ENCODE measurements at places on chromosomes 4 and X.
A peak's percentile ranks its signal among the peaks of the same experiment; 100 is the strongest.

GRCh38 chrX:55867181-55867651 lies 149.7 kb downstream of the RRAGB start:
- DNase-seq = no peak

GRCh38 chrX:37684973-37685372 lies 618 bp upstream of the XK start:
- DNase-seq = no peak

GRCh38 chr4:15006416-15007024 lies 4.2 kb downstream of the CPEB2 start:
- DNase-seq = no peak

GRCh38 chrX:120647127-120647526 lies 17.3 kb upstream of the C1GALT1C1 start:
- no peak for DNase-seq

- no peak for DNase-seq
These were observed 3.0 kb downstream of the BMP15 start for GRCh38 chrX:50913520-50913919.

- no peak for DNase-seq
These were observed 103.2 kb downstream of the ARHGAP6 start for GRCh38 chrX:11562570-11562969.

- DNase-seq = no peak
These were observed 28.6 kb upstream of the ARHGAP24 start for GRCh38 chr4:85446141-85446861.

GRCh38 chr4:82787342-82787741 lies 11.3 kb downstream of the SCD5 start:
- no peak for DNase-seq

DNA sequence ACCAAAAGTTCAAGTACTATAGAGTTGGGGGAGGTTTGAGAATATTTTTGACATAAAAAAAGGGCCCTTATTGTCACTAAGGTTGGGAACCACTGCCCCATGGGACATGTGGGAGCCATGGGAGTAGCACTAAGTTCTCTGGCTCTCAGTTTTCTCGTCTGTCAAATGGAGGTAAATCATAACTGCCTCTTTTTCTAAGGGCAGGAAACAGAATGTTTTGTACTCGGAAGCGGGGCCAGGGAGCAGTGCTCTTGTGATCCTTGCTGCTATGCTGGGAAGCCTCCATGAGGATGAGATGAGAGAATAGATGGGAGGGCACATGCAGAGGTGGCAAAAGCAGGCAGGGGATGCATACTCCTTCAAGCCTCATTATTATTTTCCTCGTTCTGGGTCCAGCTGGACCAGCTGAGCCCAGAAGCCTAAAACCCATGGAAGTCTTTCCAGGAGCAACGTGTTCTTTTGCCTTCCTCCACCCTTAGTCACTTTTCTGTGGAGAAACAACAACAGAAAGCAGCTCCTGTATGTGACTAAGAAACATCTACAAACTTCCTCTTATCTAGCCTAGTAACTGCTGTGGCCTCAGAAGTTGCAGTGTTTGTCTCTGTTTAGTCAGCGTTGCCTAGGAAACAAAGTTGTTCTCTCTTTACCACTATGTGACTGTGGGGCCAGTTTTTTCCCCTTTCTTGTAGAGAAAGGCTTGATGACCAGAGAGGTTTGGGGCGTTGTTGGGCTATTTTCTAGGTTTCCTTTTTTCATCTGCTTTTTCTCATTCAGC lies 64.8 kb downstream of the TSC22D3 start:
- DNase-seq = peak; percentile 68

DNA sequence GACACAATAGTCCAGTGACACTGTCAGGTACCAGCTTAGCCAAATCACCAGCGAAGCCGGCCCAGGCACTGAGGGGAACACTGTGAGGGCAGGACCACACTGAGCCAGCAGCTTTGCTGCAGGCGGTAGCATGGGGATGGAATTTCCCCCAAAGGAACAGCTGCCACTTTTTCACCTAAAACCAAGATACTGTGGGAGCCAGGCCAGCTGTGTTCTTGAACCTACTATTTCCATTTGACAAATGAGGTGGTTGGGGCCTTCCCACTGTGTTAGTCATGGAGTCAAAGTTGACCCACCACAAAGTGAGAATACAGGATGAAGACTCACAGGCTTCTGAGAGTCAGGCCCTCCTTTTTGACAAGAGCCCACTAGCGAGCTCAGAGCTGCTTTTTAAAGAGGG lies 70.7 kb upstream of the SH3RF1 start:
- no peak for DNase-seq

DNA sequence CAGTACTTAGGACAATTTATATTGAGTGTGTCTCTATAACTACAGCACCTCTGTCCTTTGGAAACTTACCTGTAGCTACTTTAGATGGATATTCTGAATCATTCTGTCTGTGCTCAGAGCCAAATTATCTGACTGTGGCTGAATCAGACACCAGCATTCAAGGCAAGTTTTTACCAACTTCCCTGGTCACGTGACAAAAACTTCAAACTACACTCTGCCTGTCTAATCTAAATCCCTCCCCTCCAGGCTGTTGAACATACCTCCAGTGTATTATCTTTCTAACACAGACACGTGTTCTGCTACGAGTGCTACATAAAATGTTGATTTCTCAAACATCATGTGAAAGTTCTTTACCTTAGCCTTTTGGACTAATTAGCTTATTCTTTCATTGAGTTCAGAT lies 641.2 kb upstream of the CPEB2 start:
- DNase-seq = no peak

- no peak for DNase-seq
These were observed 18.0 kb downstream of the C4orf33 start for GRCh38 chr4:129113919-129114318.

DNA sequence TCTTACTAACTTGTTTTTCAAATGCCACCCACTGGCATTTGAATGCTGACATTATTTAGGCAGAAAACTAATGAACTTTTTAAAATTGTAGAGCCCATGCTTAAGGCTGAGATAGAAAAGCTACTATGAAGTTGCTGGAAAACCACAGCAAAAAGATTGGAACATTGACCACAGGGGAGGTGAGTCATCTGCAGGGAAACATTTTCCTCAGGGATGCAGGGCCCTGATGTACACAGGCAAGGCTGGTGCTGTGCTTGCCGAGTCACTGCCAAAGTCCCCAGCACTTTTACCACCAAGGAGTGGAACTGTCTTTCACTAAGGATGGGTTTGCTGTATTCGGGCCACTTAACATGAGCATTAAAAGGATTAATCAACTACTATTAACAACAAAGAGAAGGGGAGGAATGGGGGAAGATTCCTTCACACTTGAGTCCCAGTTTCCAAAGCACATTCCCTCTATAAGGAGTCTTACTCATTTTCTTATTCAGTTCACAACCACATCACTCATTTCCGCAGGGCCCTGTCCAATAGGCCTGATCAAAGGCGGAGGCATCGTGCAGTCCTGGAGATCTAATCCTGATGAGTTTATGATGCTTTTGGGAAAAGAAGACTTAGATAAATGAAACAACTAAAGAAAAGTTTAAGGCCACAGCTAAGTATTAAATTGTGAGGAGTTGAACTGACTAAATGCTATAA lies 202.9 kb upstream of the NPY2R start:
- DNase-seq = no peak

DNA sequence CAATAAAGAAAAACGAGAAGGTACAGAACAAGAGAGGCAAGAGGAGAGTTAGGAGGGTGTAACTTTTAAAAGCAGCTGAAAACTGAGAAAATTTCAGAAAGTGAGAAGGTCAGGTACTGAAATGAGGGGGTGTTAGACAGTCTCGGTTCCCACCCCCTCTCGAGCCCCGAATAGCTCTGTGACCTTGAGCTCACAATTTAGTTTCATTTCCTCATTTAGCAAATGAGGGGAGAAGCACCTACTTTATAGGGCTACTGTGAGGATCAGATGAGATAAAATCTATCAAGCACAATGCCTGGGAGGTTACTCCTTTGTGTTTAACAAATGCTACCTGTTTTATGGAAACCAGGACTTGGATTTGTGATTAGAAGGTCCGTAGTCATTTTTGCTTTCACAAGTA lies 4.9 kb downstream of the UGT8 start:
- no peak for DNase-seq

GRCh38 chr4:8594097-8595038 lies 1.8 kb downstream of the CPZ start:
- peak; percentile 65 for DNase-seq

DNA sequence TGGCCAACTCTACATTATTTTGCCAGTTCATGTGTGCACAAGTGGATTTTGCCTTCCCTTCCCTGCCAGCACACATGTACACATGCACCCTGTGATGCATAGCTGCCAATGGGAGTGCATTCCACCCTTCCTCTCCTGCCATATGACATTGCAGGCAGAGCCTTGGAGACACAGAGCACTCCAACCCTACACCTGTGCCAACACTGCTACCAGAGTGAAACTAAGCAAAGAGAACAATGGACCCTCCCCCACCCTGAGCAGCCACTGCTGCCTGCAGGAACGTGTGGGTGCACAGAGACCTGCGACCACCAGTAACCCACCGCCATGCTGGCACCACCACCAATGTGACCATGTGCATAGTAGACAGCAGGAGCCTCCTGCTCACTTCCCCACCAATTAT lies 78.4 kb downstream of the ITM2A start:
- DNase-seq = no peak

DNA sequence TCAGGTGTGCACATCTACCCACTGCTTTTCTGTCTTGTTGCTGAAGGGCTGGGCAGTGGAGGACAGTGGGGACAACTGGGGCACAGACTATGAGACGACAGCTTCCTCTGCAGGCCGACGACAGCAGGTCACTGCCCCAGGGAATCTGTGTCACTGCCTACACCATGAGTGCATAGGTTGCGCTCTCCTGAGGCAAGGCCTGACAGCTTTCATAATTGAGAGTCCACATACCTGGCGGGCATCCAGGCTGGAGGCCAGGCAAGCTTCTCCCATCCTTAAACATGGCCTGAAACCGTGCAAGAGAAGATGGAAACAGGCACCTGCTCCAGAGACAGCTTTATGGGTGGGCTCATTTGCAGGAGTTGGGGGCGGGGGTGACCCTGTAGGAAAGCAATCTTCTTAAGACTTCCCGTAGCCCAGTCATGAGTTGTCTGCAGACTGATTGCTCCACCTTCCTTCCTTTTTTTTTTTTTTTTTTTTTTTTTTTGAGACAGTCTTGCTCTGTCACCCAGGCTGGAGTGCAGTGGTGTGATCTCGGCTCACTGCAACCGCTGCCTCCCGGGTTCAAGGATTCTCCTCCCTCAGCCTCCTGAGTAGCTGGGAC lies 2.9 kb downstream of the ANOS1 start:
- DNase-seq = no peak

DNA sequence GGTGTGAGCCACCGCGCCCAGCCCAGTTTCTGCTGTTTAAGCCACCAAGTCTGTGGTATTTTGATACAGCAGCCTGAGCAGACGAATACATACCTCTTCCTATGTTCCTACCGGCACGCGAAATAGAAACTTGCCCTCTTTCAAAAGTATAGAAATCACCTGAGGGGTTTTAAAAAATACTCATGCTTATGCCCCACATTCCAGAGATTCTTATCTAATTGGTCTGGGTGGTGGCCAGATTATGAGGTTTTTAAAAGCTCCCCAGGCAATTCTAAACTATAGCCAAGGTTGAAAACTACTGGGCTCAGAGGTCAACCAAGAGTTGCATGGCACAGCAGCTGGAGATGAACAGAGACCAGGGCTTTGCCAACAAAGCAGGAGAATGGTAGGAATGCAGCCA lies 24.9 kb upstream of the HUWE1 start:
- DNase-seq = no peak

- no peak for DNase-seq
These were observed 60.9 kb upstream of the SMAD1 start for GRCh38 chr4:145420595-145421214.

DNA sequence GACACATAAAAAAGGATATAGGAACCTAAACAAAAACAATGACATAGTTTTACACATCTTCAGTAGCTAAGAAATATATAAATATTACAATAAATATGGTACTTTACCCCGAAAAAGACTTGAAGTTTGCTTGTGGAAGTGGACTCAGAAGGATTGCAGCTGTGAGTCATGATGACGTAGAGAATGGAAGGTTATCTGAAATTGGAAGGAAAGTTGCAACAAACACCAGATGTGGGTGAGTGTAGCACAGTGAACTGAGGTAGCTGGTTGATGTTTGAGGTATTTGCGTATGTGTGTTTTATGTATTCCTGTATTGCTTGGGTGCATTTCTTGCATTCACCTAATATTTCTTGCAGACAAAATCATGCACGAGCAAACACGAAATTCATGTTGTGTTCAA lies 113.0 kb downstream of the ARX start:
- DNase-seq = no peak

DNA sequence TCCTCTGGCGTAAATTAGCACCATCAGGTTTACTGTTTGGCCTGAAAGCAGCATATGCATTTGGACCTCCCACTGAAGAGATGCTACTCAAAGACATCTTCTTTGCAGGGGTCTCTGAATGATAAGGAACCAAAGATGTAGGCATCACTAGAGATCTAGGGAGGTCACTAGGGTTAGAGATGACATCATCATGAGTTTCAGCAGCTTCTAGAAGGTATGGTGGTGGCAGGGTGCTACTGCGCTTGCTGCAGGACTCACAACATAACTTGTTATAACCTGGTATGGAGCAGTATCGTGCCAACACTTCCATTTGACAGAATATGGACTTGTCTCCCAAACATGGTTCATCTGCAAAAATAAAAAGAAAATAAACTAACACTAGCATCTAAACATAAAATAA lies 251.6 kb downstream of the NPFFR2 start:
- DNase-seq = no peak

- no peak for DNase-seq
These were observed 5.3 kb upstream of the OTC start for GRCh38 chrX:38347136-38347535.

- DNase-seq = no peak
These were observed 211.1 kb downstream of the GLUD2 start for GRCh38 chrX:121258545-121258944.

DNA sequence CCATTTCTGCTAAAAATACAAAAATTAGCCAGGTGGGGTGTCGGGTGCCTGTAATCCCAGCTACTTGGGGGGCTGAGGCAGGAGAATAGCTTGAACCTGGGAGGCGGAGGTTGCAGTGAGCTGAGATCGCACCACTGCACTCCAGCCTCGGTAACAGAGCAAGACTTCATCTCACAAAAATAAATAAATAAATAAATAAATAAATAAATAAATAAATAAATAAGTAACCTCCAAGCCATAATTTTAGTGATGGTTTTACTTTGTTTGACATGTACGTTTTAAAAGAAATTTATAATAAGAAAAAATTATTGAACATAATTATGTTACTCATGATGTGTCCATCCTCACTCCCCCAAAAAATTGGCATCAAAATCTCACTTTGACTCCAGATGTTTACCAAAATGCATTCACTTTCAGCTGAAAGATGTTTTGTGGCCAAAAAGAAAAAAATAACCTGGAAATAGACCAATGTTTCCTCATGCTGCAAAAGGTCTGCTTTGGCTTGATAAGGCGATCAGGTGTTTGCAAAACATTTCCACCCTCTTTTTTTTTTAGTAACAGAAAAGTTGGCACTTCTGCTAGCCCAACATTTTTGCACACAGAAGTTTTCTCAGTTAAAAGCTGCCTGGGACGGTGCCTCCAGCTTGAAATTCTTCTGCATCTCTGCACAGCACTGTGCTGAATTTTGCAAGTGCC lies 42.2 kb upstream of the DHRSX start:
- DNase-seq = no peak

Measured in amniotic stem cell (primary cell).